ENCODE measurements at places on chromosomes 1 and 21.

GRCh38 chr1:113761937-113762336, 2.7 kb upstream of the PHTF1 start:
- DNase-seq: no peak

DNA sequence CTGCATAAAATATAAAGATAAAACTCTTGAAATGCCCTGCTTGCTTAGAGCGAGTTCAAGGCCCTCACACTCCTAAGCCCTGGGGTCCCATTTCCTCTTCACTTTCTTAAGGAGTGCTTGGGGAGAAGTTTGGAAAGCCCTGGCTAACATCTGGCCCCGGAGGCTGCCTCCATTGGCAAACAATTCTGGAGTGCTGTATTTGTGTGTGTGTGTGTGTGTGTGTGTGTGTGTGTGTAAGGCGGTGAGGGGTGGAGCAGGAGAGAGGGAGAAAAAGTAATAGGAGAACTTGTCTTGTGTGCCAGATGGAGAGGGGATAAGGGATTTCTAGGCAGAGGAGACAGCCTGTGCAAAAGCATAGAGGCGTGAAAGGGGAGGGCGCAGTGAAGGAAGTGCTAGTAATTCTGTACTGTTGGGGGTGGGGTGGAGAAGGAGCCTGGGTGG, 578 bp upstream of the TRIM62 start:
- no peak for DNase-seq

DNA sequence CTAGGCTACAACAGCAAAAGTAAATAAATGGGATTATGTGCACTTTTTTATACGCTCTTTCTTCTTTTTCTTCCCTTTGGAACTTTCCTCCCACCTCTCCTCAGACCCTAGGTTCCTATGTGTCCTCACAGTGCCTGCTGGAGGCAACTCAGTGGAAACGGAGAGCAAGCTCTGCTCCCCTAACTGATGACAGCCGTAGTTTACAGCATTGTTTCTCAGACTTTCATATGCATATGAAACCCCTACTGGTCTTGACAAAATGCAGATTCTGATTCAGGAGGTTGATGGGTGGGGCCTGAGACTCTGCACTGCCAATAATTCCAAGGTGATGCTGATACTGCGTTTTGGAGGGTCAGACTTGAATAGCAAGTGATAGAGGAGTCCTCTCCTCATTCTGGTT, 34.3 kb upstream of the HMCN1 start:
- DNase-seq: no peak

DNA sequence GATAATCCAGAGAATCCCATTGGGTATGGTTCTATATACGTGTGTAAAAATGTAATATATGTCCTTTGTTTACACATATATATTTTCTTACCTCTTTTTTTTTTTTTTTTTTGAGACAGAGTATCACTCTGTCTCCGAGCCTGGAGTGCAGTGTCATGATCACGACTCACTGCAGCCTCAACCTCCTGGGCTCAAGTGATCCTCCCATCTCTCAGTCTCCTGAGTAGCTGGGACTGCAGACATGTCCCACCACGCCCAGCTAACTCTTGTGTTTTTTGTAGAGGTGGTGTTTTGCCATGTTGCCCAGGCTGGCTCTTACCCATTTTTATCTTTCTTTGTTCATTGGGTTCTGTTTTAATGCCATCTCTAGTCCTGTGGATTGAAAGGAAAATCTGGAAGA, 59.5 kb downstream of the ZBTB17 start:
- no peak for DNase-seq

DNA sequence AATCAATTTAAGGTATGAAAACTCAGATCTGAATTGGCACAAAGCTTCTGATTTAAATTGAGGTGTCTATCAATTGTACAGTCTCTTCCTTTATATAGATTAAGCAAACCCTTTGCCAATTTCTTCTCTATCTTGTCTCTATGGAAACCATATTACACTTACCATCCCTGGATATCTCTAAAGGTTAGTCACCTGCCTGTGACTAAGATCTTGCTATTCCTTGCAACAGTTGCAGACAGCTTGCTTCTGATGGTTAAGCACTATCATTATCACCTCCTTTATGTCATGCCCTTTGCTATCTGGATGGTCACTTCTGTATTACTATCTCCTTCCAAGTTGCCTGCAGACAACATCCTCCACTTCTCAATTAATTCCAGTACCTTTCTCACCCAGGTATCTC, 998.6 kb upstream of the B3GALT2 start:
- no peak for DNase-seq

DNA sequence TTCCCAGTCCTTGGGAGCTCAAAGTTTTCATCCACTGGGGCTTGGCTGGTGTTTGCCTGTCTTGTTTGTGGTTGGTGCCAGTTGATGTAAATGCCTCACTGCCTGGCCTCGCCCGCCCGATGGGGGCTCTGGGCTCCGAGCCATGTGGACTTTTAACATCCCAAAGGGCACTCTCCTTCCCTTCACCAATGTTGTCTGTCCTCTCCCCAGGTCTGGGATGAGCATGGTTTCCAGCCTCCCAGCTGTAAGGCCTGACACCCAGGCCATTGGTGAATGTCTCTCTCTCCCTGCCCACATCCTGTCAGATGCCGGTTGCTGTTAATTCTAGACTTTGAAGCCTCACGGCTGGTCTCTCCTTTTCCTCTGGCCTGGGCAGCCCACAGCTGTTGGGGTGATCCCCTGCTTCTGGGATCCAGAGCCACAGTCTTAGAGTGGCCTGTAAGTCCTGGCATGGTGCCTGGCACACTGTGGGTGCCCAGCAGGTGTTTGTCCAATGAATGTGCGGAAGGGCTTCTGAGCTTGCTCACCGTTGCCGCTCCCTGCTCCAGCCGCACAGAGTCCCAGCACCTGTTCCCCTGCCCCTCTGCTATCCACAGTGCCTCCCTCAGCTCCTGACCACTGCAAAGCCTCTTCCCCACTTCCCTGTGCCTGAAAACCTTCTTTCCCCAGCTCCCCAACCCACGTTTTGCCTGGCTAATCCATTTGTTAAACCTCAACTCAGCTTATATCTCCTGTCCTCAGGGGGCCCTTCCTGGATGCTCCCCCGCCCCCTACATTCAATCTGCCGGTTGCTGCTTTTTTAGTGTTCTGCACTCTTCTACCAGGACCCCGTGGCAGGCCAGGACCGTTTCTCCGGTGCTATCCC, 3.3 kb upstream of the C1orf174 start:
- DNase-seq: no peak

- DNase-seq: no peak
Observed at GRCh38 chr1:23909412-23909811, 3.8 kb downstream of the CNR2 start.

- no peak for DNase-seq
Observed at GRCh38 chr1:18041685-18042355, 65.8 kb upstream of the IGSF21 start.

GRCh38 chr1:16605532-16606505, 7.5 kb downstream of the NBPF1 start:
- DNase-seq: no peak

GRCh38 chr21:45020629-45021427, 53.6 kb upstream of the ADARB1 start:
- DNase-seq: peak; percentile 82

DNA sequence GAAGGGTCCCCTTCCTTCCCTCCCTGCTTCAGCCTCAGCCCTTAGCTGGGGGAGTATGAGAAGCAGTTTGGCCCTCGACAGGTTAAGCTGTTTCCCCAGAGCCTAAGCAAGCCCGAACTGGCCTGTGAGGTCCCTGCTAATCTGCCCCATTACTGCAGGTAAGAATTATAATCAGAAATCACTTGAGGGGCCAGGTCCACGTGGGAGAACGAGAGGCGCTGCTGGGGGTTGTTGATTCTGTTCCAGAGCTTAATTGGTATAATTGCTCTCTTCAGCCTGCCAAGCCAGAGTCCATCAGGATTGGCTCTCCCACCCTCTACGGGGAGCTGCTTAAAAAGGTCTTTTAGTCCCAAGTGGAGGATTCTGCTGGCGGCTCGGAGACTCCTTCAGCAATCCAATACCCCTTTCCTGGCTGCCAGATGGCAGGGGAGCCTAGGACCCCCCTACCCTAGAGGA, 70.8 kb downstream of the UBE2T start:
- peak; percentile 77 for DNase-seq

DNA sequence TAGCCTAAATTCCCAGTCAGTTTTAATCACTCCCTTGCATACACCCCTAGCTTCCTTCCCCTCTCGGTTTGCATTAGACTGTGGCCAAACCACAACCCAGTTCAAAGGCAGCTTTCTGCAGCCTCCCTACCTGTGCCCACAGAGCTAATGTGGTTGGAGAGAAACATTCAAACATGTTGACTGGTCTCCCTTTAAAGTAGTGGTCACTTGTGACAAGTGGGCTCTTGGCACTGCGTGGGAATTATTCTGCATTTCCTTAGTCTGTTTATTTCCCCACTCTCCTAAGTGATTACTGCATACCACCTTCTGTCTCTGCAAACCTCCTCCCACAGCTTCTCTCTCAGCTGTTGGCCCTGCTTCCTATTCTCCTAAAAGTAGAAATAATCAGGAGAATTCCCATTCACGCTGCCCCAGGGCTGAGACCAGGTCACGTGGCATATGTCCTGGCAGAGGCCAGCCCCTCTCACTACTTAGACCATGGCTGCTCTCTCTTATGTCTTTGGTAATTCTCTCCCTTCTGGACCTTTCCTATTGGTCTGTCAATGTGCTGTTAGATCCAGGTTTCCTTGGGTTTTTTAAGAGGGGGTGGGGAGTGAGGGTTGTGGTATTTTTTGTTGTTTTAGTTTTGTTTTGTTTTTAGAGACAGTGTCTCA, 38.4 kb upstream of the CD101 start:
- no peak for DNase-seq

DNA sequence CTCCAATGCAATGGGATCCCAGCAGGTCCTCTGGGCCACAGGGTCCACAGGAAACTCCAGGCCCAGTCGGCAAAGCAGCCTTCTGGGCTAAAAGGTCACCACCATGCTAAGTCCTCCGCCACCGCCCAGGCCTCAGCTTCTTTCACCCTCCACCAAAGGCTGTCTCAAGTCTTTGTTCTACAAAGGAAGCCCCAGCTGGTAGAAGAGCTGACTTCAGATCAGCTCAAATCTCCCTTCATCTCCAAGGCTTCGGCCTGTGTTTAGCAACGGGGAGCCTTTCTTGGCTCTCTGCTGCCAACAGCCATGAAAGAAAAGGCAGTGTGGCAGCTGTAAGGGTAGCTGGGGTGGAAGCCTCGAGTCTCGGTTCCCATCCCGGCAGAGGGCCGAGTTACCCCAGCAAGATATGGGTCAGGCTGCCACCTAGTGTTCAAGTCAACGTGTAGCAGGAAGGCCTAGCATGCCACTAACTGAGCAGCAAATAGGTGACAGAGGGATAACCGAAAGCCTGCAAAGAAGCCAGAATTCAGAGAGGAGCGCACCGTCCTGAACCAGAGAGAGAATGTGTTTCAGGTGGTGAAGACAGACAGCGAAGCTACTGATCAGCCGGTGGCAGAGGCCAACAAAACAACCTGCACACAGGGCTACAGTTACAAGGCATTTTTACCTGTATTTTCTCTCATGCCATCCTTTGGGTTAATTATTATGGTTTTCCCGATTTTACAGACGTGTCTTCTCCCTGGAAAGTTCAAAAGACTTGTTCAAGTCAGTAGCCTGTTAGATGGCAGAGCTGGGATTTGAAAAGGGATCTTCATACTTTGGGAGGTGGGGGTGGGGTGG, 26.8 kb upstream of the CRNN start:
- DNase-seq: no peak

DNA sequence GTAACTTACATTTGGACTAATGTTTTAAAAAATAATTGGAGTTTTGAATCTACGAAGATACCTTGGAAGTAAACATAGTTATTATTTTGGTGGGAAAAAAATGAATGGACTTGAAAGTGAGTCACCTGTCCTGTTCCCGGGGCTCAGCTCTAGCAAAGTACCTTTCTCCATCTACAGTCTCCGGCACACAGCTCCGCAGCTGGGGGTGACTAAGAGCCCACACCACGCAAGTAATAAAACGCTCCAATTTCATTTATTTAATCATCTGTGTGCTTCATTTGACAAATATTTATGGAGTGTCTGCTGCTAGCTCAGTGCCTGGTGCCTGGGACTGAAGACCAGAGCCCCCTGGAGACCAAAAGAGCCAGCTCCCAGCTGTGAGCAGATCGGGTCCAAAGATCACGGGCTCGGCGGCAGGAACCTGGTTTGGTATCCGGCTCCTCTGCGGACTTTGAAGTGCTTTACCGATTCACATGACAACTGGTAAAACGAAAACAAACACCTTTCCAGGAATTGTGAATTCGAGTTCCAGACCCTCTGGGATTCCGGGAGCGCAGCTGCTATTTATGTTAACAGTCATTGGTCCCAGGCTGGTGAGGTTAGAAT, 1.7 kb upstream of the RIPK4 start:
- no peak for DNase-seq

GRCh38 chr1:25945761-25946160, 39.5 kb upstream of the STMN1 start:
- DNase-seq: no peak

GRCh38 chr21:31132574-31133242, 94.4 kb upstream of the KRTAP19-8 start:
- no peak for DNase-seq

- no peak for DNase-seq
Observed at GRCh38 chr1:214801191-214801590, 198.2 kb downstream of the CENPF start.

DNA sequence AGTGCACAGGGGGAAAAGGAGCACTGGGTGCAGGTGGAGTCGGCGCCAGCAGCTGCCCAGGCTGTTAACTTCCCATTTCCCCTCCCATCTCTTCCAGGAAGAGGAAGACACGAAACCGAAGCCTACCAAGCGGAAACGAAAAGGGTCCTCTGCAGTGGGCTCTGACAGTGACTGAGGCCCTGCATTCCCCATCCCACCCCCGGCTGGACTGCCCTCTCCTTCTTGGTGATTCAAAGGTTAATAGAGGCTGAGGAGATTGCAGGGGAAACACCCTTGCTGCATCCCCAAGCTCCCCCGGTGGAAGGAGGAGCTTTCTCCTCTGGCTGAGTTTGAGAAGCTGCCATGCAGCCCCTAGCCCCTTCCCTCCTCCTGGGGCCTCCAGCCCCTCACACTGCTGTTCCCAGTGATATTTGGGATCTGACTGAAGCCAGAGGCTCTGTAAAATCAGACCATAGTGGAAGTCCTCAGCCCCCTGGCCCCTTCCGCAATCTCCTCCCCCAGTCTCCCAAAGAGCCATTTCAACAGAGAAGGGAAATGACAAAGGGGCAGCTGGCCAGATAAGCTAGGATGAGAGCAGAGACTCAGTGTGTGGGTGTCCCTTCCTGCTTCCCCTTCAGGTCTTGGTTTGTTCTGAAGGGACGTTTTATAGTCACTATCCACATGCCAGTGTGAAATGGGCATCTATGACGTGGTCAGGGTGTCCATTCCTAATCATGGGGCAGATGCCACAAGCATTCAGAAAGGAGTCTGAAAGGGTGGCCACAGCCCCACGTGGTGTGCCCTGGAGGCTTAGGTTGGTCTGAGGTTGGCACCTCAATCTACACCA, 1.9 kb upstream of the SLC27A3 start:
- DNase-seq: no peak

GRCh38 chr1:84582802-84583587, 8.8 kb upstream of the CTBS start:
- DNase-seq: no peak

GRCh38 chr1:161285521-161285920, 24.2 kb downstream of the MPZ start:
- DNase-seq: no peak

GRCh38 chr1:218495931-218496330, 150.8 kb downstream of the TGFB2 start:
- DNase-seq: no peak

GRCh38 chr1:42529724-42530181, 66.7 kb downstream of the CCDC30 start:
- no peak for DNase-seq

All from mesenteric fat pad (tissue), 1 donor.